ENCODE measurements at places on chromosomes 6 and 20.
A peak's percentile ranks its signal among the peaks of the same experiment; 100 is the strongest.

- peak; percentile 86 for ATAC-seq
These were observed 1.1 kb upstream of the OPN5 start for GRCh38 chr6:47780510-47781356.

GRCh38 chr6:46453741-46454316 lies 37.4 kb downstream of the RCAN2 start:
- ATAC-seq = no peak

DNA sequence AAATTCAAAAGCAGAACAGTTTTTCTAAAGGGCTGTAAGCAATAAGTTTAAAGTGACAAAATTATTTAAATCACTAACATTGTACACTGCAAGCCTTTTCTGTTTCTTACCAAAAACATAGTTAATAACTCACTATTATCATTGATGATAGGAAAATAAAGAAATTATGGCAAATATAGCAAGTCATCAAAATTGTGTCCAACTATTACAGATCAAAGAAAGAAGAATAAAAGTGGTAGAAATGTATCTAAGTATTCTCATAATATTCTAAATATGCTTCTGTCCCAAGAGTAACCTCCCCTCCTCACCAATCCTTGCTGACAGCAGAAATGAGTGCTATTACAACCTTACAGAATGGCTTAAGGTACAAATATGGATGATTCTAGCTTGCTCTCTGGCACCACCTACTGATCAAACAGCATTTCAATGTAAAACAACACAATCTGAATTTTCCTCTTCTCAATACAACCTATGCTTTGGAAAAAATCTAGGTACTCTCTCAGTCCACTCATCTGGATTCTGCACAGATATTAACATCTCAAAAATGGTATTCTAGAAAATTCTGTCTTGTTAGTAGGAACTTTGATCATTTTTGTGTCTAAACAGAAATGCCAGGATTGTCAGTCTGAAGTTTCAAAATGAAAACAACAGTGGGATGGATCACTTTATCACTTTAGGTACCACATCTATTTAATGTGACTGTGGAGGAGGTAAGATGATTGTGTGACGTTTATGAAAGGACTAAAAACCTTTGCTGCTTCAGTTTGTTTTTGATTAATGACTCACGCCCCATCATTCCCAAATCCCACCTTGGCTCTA lies 40.9 kb downstream of the ZFP64 start:
- ATAC-seq = no peak

DNA sequence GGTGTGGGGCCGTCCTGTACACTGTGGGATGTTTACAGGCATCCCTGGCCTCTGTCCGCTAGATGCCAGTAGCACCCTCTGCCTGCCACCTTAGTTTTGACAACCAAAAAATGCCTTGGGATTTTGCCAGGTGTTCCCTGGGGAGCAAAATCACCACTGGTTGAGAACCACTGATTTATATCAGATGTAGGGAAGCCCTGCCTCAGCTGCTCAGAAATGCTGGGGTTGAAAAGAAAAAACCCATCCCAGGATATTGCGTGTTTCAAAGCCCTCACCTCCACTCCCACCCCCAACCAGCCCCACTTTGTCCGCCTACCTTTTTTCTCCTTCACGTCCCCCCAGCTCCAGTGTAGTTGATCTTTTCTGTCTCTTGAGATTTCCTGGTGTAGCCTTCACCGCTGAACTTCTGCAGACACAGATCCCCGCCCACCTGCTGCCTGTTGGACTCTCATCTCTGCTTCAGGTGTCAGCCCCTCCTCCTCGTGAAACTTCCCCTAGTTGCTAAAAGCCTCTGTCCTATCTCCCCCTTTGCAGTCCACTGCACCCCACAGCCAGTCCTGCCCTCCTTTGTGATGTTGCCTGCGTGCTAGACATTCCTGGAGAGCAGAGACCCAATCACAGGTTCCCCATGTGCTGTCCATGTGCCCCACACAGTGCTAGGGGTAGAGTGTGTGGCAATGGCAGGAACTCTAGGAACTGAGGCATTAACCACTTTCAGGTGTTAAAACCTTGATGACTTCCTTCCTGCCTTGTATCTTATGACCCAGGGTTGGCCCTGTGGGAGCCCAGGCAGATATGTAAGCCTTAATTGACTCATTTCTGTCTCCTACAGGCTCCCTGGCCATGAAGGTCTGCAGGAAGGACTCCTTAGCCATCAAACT lies 98.9 kb downstream of the TBC1D7 start:
- ATAC-seq = no peak

- no peak for ATAC-seq
These were observed 81.0 kb downstream of the SMLR1 start for GRCh38 chr6:130908188-130908587.

DNA sequence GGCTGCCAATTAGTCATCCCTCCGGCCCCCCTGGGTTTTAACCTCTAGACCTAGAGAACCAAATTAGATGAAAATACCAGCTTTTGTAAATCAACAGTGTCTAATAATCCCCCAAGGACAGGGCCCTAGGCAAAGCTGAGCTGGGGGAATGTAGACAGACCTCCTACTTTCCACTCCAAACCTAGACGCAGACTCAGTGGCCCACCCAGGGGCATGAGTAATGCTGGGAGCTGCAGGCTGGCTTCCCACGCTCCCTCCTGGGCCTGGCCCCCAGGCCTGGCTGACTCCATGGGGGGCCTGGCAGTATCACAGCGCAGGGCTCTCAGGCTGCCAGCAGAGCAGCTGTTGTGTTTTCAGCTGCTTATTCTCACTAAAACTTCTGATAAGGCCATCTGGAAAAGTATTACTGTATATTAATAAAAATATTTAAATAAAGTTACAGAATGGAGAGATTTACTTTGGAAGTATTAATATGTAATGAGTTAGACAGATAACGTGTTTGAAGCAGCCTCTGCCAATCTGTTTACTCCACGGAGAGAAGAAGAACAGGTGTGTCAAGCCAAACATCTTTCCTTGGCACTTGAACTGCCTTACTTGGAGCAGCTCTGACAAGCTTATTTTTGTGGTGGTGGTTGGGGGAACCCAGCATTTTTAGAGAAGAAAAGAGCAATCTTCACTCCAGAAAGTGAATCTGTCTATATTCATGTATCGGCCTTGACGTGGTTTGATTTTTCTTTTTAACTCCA lies 144.0 kb upstream of the AGPAT4 start:
- ATAC-seq = peak; percentile 78

- no peak for ATAC-seq
These were observed 43.1 kb downstream of the SYNJ2 start for GRCh38 chr6:158024566-158025297.

DNA sequence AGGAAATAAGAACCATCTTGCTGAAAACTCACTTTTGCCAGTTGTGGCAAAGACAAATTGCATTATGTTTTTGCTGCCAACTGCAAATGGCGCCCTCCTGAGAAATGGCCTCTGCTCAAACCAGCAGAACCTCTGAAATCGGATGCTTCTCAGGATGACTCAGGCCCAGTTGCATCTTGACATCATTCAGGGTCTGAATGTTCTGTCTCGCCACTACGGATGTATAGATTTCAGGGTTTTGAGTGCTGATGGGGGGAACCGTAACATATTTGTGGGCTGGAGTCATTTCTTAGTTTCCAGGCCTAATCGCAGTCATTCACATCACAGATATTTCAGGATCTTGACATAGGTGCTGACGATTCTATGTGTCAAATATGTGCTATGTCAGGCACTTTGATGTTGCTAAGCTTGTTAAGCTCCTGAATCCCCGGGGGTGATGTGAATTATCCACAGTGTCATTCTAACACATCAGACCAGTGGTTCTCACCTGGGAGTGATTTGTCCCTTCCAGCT lies 207.1 kb downstream of the NFATC2 start:
- ATAC-seq = no peak

GRCh38 chr6:30712441-30712945 lies 4.6 kb downstream of the MDC1 start:
- ATAC-seq = no peak

- no peak for ATAC-seq
These were observed 182.1 kb upstream of the CITED2 start for GRCh38 chr6:139556532-139556931.

DNA sequence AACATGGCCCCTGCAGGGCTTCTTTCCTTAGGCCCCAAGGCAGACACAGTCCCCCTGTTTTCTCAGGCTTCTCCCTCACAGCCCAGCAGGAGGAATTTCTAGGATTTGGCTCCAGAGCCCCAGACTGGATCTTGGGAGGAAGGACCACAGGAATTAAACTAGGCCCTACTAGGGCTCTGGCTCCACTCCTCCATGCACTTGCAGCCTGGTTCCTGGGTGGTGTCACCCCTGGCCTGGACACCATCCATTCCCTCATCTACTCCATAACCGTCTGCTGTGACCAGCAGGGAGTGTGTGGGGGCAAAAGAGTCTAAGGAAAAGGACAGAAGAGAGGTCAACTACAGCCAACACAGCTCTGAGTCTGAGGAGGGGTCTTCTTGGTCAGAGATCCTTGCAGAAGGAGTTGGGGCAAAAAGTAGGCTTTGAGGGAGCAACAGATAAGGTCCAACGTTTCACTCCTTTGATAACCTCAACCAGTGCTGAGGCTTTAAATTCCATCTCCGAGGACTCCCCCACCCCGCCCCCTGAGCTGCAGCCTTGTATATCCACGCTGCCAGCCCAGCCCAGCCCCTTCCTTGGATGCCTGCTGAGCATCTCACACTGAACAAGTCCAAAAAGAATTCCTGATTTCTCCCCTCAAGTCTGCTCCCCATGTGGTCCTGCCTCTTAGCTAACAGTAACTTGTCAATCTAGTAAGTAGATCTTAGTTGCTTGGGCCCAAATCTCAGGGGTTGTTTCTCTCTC lies 27.9 kb upstream of the SPDEF start:
- no peak for ATAC-seq

DNA sequence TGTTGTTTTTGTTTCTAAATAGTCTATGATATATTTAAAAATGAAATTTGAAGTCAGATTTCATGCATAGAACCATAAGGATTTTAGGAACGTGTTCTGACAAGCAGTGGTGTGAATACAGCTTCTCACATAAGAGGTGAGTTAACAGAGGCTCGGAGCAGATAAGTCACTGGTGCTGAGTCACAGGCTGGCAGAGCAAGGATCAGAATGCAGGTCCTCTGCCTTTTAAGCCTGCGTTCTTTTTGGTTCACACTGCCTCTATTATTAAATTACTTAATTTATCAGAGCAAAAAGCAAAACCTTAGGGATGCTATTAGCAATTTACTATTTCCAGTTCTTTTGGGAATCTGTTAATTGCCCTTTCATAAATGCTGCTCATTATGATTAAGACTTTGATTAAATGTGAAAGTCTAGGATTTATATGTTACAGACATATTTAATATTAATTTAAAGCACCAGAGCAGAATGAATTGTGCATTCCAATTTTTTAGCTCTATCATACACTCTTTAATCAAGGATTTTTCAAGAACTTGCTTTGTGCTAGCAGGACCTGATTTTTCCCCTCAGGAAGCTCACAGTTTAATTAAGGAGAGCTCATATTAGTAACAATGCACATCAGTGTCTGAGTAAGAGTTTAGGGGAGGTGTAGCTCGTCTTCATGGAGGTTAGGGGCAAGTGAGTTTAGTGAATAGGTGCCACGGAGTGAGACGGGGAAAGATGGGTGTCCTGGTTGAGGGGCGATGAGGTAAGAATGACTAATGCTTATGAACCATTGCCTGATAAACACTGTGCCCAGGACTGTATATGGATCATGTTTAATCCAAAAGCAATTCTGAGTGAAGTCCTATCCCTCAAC lies 212.7 kb upstream of the AGPAT4 start:
- no peak for ATAC-seq

All from gastroesophageal sphincter (tissue), 4 donors.